Testis (tissue), 5 donors: ENCODE measurements at places on chromosomes 12 and 14.

DNA sequence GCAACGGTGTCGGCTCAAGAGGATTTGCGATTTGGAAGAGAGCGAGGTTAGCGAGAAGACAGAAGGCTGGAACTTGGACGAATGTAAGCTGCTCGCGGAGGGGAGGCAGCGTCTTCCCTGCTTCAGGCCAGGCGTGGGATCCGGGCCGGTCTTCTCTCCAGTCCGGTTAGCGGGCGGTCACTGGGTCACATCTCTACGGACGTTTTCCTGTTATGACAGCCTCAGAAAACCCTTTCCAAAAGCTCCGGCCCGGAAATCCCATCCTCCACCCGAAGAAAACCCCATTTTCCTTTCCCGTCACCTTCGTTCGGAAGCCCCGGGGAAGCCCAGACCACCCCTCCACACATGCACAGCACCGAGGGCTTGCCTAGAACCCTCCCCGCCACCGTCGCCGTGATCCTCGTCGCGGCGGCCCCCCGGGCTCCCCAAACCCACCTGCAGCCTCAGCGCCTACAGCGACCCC, 268 bp downstream of the NDUFB1 start:
- DNase-seq = peak; percentile 66

DNA sequence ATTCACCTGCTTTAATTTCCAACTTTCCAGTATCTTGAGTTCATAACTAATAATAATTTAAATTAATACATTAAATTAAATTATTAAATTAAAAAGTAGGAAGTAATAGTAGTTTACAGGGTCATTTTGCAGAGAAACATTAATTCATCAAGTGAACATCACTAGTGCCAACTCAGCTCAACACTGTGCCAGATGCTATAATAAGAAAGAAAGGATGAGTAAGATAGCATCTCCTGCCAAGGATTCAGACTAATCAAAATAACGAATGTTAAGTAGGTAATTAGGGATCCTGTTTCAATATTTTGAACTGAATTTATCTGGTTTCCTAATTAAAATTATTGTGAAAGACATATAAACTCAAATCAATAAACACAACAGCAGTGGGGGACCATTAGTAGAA, 596.7 kb downstream of the SLC6A15 start:
- no peak for DNase-seq

GRCh38 chr14:74896400-74896799, 14.7 kb downstream of the DLST start:
- DNase-seq = no peak

GRCh38 chr14:32169191-32169590, 32.7 kb upstream of the RNU6-7 start:
- no peak for DNase-seq

DNA sequence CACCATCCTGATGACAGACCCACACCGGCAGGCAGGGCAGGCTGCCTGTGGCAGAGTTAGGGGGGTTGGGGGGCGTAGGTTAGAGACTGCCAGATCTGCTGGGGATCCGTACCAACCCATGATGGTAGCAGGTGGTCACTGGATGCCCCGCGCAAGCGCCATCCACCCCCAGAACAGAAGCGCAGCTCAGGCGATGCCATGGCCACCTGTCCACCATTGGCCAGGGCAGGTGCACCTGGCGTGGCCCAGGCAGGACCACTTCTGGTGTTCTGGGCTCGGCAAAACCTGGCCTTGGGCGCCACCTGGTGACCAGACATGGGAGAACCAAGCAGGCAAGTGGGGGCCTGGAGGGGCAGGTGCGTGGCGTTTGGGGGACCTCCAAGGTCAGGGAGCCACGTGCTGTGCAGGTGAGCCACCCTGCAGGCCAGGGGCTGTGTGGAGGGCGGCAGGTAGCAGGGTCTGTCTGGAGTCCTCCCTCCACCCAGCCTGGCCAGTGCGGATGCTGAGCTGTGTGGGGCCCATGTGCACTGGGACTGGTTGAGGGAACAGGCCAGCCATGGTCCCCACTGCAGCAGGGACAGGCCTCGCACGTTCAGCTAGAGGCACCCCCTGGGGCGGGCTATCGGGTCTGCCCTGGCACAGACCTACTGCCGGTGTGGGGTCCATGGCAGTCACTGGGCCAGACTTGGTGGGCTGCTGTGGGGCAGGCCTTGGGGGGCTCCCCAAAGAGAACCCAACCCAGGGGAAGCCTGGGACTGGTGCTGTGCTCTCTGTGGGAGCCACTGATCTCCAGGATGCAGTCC, 15.6 kb downstream of the BAG5 start:
- DNase-seq = peak; percentile 83

GRCh38 chr12:89379148-89379838, 27.0 kb upstream of the DUSP6 start:
- no peak for DNase-seq

DNA sequence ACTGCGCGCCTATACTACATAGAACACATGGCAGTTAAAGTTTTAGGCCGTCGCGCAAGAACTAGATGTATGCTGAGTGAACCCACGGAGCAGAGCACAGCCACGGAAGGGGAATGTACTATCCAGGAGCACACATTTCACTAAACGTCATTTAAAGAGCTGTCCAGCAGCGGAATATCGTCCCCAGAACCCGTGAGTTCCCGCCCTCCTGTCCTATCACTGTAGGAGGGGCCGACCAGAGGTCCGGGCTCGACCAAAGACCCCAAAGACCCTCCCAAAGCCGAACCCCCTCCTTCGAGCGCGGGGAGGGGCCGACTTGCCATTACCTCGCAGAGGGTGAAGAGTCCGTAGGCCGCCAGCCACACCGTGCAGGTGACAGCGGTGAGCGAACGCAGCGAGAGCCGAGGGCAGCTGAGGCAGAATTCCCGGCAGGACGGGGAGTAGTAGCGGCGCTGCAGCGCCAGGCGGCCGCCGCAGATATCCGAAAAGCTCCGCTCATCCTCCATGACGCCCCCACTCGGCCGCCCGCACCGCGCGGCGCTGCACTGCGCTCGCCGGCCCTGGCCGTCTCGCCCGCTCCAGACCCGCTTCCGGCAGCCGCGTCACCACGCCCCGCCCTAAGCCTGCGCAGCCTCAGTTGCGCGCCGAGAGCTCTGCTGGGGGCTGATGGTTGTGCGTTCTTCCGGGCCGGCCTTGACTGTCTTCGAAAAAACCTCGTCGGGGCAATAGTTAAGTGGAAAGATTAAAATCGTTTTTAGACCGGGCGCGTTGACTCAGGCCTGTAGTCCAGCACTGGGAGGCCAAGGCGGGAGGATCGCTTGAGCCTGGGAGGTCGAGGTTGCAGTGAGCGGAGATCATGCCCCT, at the start of gene PIGH:
PIGH (minus strand) TSS at position 571 of the 864 bp plus-strand sequence; CDS start at position 506, 65 bp downstream.
- peak; percentile 92 for DNase-seq

DNA sequence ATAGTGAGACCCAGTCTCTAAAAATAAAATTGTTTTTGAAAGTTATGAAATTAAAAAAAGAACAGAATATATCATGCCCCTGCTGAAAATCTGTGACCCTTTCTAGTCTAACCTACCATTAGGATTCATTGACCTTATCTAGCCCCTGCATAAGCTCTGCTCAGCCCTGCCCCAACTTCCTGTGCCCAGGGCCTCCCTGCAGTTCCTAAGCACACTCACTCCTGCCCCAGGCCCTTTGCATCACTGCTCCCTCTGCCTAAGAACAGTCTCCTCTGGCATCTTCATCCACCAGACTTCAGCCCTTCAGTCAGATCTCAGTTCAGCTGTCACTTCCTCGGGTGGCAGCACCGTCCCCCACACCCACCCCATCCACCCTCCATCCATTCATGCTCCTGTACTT, 55.4 kb downstream of the SCARB1 start:
- no peak for DNase-seq

- no peak for DNase-seq
Measured at GRCh38 chr12:51391283-51392123, at the start of gene GALNT6. GALNT6 (minus strand) TSS chr12:51391406; CDS start chr12:51379781, 11,625 bp downstream.

- DNase-seq = no peak
Measured at GRCh38 chr12:53816360-53817020, 64.7 kb upstream of the CISTR start.

- no peak for DNase-seq
Measured at GRCh38 chr12:125089626-125090025, 24.4 kb downstream of the AACS start.

DNA sequence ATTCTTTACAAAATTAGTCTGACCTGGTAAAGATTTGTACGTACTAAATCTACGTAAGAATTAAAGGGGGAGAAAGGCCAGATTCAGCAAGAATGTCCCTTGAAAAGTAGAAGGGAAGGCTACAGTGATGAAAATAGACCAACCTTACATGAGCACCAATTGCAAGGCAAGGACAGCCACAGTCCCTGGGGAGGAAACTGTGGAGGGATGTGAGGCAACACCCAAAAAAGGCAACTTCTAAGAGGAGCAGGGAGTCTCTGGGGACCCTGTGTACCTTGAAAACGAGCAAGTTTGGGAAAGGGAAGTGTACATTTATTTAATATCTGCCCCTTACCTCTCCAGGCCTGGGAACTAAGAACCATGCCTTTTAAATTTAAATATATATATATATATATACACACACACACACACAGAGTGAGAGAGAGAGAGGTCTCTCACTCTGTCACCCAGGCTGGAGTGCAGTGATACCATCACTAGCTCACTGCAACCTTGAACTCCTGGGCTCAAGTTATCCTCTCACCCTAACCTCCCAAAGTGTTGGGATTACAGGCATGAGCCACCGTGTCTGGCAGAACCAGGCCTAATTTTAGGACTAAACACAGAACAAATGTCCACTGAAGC, 56.4 kb downstream of the TMCC3 start:
- no peak for DNase-seq

- DNase-seq = no peak
Measured at GRCh38 chr14:61358554-61359226, 37.3 kb downstream of the PRKCH start.

DNA sequence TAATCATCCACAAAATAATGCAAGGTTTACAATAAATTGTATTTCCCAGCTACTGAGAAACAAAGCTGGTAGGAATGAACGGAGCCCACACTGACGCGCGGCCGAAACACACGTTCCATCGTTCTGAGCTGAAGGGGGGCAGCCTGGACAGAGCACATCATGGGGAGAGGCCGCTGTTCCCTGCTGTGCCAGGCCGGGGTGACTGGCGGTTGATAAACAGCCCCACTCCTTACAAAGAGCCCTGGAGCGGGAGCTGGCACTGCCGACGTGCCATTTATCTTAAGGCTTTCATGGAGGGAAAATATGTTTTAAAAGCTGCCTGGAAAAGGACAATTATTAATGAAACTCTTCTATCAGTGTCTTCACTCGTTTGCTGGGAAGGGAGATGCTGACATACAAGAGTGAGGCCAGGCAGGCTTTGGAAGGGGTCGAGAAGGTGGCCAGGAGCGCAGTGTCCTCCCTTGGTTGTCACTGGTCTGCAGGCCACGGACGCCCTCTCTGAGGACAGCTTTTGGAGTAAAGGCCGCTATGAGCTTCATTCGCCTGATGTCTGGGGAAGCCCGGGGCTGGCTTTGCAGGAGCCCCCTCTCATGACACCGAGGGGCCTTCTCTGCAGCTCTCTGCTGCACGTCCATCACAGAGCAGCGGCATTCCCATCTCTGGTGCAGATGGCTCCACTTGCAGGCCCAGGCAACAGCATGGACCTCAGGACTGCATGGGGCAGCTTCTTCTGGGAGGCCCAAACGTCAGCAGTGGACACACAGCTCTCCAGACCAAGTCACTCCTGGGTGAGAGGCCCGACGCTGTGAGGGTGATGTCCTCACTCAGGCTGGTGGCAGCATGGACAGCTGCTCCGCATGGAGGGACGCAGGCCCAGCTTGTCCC, 355.3 kb upstream of the SFSWAP start:
- DNase-seq = no peak

DNA sequence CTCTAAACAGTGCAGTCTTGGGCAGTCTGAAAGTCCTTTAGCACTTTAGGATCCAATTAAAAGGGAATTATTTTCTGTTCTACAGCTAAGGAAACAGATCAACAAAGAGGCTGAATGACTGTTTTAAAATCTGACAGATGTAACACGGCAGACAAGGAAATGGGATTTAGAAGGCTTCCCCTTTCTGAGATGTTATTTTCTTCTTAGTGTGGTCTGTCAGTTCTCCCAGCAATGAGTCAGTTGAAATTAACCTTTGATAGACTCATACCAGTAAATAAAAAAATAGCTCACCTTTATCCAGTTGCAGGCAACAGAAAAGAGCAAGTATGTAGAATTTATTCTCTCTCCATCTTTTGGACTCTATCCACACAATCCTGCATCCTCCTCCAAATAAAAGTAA, 98.1 kb downstream of the NEDD1 start:
- DNase-seq = no peak

DNA sequence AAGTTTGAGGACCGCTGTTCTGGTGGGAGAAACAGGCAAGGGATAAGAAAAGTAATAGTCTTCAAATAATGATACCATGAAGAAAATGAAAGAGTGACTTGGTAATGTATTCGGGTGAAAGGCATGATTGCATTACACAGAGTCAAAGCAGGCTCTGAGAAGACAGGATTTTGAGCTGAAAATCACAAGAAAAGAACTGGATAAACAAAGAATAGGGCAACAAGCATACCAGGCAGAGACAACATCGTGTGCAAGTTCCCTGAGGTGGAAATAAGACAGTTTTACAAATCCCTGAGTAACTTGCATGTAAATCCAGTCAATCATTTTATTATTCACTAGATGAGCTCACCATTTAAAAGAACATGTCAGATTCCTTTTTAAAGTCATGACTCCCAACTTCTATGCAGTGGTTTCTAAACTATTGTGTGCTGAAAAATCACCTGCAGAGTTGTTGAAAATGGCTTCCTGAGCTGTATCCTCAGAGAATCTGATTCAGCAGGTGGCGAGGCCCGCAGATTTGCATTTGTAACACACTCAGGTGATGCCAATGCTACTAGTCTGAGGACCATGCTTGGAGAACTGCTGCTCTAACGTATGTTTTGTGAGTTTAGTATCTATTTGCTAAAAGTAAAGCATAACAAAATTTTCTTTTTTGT, 133.0 kb upstream of the ABCD2 start:
- DNase-seq = no peak

DNA sequence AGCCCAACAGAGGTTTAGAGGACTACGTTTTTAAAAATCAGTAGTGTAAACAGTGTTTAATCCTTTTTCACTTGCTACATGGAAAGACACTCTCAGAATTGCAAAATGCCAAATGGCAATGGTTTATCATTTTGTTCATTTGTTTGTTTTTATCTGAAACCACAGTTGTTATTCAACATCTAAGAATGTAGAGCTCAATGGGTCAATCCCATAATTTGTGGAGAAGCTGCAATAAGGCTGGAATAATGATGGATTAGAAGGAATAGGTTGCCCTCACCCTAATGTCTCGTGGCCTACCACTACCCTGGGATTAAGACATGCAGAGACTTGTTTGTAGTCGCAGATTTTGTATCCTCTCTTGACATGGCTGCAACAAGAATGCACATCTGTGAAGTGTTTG, 115.7 kb downstream of the LLPH start:
- DNase-seq = no peak
